ENCODE measurements at places on chromosomes 4 and X.

DNA sequence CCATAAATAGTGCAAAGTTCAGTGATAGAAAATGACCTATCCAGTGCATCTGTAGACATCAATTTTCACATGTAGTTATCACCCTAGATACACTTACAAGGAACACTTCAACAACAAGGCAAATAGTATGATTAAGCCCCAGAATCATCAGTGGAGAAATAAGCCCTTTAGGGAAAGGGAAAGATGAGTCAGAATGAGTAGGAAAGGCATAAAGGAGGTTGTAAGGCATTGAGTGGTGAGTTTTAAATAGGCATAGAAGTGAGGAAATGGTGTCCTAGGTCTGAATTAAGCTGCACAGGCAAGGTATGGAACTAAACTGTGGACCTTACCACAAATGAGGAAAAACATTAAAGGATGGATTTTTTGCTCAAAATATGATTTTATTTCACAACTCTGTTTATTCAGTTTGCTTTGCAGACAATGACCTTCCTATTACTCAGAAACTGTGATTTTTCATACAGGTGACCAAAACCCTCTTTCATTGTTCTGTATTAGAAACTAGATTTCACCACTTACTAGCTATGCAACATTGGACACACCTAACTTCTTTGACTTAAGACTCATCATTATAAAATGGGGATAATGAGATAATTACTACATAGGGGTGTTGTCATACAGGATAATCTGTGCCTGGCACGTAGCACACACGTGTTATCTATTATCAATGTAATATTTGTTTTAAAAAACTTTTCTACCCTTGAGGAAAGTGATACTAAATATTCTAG lies 57.0 kb upstream of the MAP9 start:
- DNase-seq, result no peak

DNA sequence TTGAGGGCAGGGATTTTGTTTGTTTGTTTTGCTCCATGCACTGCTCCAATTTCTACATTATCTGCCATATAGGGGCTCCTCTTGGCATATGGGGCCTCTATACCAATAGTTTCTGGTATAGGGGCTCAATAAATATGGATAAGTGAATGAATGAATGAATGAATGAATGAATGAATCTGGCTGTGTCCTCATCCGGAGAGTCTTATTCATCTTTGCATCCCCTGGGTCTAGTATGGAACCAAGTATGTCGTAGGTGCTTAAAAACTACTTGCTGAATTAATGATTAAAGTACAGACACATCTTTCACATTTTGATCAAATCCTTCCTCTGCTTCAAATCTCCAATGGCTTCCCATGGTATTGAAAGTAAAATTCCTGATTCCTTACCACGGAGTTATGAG lies 80.1 kb downstream of the DRD5 start:
- no peak for DNase-seq

- DNase-seq, result no peak
Measured at GRCh38 chrX:87409113-87409841, 108.3 kb upstream of the KLHL4 start.

GRCh38 chrX:11239230-11239629 lies 54.0 kb upstream of the AMELX start:
- DNase-seq, result no peak

- no peak for DNase-seq
Measured at GRCh38 chrX:7132335-7133049, 15.0 kb upstream of the STS start.

GRCh38 chr4:33881176-33881575 lies 2363.1 kb downstream of the ARAP2 start:
- DNase-seq, result no peak

DNA sequence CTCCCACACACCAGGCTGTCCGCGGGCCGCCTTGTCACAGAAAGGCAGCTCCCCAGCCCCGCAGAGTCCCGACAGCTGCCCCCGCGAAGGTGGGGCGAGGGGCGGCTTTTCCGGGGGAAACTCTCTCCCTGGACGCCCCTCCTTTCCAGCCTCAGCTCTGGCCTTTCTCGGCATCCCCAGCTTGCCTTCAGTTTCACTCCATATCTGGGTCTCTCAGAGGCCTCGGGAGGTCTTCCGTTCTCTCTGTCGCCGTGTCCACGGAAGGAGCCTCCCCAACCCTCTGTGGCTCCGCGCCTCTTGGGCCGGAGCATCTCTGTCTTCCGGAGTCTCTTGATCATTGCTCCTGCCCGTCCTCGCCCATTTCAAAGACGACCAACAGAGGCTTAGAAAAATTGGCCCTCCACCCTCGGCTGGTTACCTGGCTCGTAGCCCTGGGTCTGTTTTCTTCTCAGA lies 6.1 kb upstream of the MSX1 start:
- no peak for DNase-seq

GRCh38 chr4:140103676-140104075 lies 50.3 kb downstream of the MAML3 start:
- no peak for DNase-seq

GRCh38 chr4:77153006-77153405 lies 4.0 kb upstream of the CCNG2 start:
- no peak for DNase-seq

DNA sequence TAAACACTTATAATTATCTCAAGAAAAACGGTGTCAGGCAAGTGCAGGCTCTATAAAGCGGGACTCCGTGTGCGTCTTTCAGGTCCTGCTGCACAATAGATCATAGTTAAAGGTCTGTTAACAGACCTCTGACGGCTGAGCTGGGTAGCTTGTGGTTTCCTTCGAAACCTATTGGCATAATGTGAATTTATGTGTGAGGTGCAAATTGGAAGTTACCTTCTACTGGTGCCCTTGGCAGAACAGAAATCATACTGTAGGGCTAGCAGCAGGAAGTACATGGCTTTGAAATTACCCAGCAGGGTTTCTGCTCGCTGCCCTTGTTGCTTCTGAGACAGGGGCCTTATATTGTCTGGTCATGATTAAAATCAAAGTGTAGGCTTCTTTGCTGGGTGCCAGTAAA lies 216.4 kb upstream of the HAND2 start:
- no peak for DNase-seq

DNA sequence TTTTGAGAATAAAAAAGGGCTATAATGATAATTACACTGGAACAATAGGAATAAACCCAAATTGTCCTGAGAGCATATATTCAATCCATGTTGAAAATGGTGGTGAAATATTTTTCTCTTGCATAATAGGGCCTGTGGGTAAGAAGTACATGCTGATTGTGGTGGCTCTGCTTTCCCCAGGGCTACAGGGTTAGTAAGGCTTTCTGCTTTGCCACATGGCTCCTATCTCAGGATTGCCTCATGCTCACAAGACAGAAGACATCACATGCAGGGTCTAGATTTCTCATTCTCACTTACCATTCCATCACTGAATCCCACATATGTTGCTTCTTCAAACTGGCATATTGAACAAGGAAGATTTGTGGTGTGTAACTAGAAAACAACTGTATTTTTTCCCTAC lies 12.4 kb upstream of the VEGFC start:
- no peak for DNase-seq

- no peak for DNase-seq
Measured at GRCh38 chr4:186144946-186145569, 40.6 kb downstream of the FAM149A start.

DNA sequence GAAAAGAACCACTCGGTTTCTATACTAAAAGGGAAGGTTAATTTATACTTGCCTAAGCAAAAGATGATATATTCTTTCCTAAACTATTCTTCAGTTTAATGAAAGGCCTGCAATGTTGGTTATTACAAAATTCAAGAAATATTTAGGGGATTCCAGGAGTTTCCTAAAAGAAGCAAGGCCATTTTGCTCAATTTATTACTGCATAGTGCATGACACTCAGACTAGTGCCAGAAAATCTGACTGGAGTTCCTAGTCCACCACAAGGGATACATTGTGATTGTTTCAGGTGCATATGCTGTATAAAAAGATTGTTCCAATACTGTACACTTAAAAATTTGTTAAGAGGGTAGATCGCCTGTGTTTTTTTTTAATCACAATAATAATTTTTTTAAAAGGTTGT lies 78.7 kb downstream of the CAPN6 start:
- DNase-seq, result no peak

GRCh38 chr4:188127214-188127874 lies 11.9 kb upstream of the TRIML1 start:
- no peak for DNase-seq

GRCh38 chr4:101418466-101418865 lies 71.1 kb upstream of the PPP3CA start:
- DNase-seq, result no peak

DNA sequence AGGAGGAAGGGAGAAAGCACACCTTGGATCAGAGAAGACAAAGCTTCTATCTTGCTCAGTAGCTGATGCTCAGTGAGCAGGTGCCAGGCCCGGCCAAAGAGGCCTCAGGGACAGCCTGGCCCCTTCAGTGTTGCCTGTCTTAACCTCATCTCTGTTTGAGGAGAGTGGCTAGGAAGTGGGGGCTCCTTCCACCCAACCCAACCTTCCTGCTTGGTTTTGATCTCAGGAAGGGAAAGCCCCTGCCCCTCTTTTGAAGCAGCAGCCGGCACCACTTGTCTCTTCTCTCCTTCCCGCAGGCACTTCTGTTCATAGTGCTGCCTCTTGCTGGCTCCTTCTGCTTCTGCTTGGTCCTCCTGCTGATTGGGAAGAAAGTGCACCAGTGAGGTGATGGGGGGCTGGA lies 2.4 kb upstream of the AFF2 start:
- no peak for DNase-seq

DNA sequence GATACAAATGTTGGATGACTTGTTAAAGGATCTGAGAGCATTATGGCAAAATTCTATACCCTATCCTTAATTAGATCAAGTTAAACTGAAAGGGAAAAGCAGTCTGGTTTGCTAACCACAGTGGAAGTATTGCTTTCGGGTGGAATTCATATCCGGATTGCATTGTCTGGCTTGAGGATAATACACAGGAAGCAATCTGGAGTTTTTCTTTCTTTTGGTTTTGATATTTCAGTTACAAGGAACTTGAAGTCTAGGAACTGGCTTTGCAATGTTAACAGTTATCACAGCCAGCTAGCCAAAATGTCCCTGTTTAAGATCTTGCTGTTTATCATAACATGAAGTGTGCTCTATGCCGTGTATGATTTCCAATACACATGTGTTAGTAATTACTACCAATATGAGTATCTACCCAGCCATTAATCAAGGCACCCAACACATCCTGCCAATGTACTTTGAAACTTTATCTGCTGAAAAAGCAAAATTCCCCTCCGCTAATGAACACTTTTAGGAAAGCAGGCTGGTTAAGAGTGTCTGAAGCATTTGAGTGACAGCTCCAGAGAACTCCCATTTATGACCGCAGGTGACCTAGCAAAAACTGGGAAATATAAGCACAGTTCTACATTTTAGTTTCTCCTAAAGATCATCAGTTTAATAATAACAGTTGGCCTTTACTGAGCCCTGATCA lies 146.4 kb downstream of the PALLD start:
- no peak for DNase-seq

DNA sequence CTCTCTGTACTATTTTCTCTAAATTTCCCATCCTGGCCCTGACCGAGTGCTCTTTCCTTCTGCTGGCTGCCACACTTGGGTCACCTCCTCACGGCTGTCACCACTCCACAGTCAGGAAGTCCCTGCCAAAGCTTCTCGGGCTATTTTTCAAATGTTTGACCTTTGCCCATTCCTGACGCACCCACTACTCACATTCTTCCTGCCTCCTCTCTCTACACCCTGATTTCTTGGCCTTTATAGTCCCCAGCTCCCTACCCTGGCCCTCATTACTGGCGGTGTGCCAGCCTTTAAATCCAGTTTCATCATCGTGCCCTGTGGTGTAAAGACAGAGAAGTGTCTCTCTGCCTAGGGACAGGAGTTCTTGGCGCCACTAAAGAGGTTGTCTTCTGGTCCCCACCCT lies 46.4 kb upstream of the GATB start:
- no peak for DNase-seq

- no peak for DNase-seq
Measured at GRCh38 chr4:153143527-153144348, 60.5 kb upstream of the TRIM2 start.

GRCh38 chr4:123046096-123046495 lies 123.7 kb upstream of the NUDT6 start:
- DNase-seq, result no peak

- no peak for DNase-seq
Measured at GRCh38 chrX:150984169-150984824, 1.2 kb downstream of the HMGB3 start.

DNA sequence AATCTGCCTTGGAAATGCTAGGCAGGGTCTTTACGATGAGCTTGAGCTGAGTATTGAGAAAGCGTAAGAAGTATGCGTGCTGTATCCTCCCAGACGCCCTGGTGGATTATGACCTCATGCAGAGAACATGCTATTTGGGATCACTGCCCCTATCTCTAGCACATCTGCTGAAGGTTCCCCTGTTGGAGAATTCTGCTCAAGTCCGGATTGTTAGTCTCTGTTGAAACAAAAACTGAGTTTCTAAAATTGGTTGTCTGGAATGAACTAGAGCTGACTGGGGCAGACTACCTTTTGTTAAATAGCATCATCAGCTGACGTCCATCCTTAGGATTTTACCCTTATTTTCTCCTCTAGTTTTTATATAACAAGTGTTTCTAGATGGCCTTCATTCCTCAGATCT lies 7.5 kb downstream of the FHDC1 start:
- DNase-seq, result no peak

DNA sequence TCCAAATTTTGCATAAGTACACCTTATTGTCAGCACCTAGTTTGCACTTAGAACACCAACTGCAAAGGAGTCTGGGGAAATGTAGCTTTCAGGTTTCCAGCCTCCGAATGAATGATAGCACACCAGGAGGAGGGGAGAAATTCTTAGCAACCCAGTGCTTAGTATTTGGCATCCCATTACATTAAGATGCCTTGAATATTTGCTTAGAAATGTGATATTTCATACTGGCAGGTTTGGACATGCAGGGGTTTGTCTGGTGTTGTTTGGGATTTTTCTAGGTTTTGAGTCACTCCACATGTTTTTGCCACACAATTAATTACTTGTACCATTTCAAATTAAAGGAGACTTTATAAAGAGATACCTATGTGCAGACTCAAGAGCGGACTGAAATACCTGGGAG lies 60.3 kb upstream of the CAMK2D start:
- DNase-seq, result no peak

DNA sequence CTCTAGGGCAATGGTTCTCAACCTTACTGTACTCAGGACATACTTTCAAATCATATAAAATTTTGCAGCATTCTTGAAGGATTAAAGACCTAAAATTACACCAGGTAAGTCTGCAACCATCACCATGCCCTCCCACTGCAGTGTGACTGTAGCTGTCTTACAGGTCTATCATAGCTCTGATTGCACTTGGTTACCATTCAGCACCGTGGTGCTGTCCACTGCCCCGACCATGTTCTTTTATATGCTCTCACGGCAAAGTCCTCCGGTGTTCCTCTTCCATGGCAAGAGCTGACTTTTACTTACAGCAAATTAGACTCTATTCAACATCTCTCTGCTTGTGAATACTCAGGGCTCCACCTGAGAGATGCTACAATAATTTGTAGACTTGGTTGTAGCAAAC lies 11.5 kb downstream of the CRMP1 start:
- DNase-seq, result no peak

DNA sequence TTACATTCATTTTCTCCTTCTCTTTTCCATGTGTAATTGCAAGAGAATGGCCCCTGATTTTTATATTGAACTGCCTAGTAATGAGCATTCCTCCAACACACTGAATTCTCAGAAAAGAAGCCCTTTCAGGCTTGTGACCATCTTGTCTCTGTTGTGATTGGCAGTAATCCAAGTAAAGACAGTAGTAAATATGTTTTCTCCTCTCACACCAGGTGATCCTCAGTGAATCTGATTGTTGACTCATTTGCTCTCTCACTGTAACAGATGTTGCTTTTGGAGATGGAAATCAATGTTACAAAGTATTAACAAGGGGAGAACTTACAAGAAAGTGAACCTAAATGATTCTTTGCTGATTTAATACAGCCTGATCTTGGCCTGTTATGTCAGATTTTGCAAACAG lies 271.0 kb downstream of the AFF2 start:
- DNase-seq, result no peak

GRCh38 chr4:76606645-76607265 lies 171.7 kb downstream of the SHROOM3 start:
- DNase-seq, result no peak
